ENCODE measurements at places on chromosomes 1 and 21. TPM values are rescaled to one million over a fixed set of nuclear protein-coding genes. Genes with fewer than 3 reads are reported as not detected.

Gene TIPRL
- total RNA-seq: 25.6 TPM

Gene C1orf122
- 35.7 TPM for total RNA-seq

DNA sequence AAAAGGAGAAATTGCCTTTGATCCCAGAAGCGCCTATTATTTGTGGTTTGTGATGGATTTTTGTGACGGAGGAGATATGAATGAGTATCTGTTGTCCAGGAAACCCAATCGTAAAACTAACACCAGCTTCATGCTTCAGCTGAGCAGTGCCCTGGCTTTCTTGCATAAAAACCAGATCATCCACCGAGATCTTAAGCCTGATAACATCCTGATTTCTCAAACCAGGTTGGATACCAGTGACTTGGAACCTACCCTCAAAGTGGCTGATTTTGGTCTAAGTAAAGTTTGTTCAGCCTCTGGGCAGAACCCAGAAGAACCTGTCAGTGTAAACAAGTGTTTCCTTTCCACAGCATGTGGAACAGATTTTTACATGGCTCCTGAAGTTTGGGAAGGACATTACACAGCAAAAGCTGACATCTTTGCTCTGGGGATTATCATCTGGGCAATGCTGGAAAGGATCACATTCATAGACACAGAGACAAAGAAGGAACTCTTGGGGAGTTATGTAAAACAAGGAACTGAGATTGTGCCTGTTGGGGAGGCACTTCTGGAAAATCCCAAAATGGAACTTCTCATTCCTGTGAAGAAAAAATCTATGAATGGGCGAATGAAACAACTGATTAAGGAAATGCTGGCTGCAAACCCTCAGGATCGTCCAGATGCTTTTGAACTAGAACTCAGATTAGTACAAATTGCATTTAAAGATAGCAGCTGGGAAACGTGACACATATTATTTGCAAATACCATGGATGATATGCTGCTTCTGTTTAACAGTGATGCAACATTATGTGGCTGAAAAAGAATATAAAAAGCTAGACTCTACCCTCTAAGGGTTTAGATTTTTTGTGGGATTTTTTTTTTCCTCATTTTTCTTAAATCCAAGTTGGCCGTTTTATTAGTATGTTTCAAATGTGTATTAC, 10.5 kb downstream of the PDIK1L start:
- no peaks in the 10 kb centered on the region for H3K4me1 ChIP-seq
- H3K4me3 ChIP-seq: no peak overlapping the region
- H3K27me3 ChIP-seq: no peaks in the 10 kb centered on the region

DNA sequence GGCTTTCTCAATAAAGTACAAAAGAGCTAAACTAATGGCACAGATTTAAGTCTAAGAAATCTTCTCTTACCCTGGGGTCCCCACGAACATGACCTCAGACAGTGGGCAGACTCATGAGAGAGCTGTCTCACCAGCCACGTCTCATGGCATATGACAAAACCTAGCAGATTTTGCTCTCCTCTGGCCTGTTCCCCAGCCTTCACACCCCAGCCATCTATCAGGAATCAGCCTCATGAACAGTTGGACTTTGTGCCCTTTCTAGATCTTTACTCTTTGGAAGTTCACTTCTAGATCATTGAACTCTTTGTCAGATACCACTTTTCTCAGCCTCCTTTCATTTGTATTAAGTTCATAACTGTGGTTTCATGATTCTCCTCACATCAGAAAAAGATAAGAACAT, 14.2 kb upstream of the HSD3B1 start:
- no peaks in the 10 kb centered on the region for H3K4me1 ChIP-seq
- H3K4me3 ChIP-seq: no peak overlapping the region
- no peaks in the 10 kb centered on the region for H3K27me3 ChIP-seq
- no peak overlapping the region for H3K27ac ChIP-seq
- no peak for DNase-seq

DNA sequence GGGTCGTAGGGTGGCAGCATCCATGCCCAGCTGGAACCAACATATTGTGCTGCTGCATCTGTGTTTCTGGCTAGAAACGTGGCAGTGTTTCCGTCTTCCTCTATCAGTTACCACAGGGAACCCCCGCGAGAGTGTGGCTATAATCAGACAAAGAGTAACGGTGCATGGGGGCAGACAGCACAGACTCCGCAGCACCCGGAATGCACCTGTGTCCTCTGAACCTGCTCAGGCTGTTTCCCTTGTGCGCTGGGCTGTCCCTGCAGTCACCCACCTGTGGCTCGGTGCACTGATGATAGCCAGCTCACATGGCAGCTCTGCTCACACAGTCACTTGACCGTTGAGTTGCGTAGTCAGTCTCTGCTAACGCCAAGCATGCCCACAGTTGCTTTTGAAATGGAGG, 11.4 kb upstream of the PCBP3 start:
- DNase-seq: no peak
- H3K36me3 ChIP-seq: no peaks in the 10 kb centered on the region
- H3K4me3 ChIP-seq: no peak overlapping the region
- H3K27ac ChIP-seq: no peak overlapping the region
- H3K27me3 ChIP-seq: no peaks in the 10 kb centered on the region
- no peaks in the 10 kb centered on the region for H3K4me1 ChIP-seq
